ENCODE measurements at places on chromosomes 11 and 22.

DNA sequence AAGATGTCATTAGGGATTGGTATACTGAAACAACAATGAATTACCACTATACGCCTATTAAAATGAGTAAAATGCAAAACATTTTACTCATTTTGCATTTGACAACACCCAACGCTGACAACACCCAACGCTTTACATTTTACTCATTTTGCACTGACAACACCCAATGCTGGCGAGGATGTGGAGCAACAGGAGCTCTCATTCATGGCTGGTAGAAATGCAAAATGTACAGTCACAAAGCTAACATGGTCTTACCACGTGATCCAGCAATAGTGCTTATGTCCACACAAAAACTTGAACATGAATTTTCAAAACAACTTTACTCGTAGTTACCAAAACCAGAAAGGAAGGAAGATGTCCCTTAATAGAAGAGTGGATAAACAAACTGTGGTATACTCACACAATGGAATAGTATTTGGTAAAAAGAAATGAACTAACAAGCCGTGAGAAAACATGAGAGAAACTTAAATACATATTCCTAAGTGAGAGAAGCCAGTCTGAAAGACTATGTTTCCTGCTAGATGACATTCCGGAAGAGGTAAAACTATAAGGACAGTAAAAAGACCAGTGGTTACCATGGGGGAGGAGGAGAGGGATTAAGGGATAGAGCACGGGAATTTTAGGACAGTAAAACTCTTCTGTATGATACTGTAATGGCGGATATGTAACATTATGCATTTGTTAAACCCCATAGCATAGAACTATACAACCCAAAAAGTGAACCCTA is 11.4 kb upstream of the MSANTD2 start:
- no peak for DNase-seq

DNA sequence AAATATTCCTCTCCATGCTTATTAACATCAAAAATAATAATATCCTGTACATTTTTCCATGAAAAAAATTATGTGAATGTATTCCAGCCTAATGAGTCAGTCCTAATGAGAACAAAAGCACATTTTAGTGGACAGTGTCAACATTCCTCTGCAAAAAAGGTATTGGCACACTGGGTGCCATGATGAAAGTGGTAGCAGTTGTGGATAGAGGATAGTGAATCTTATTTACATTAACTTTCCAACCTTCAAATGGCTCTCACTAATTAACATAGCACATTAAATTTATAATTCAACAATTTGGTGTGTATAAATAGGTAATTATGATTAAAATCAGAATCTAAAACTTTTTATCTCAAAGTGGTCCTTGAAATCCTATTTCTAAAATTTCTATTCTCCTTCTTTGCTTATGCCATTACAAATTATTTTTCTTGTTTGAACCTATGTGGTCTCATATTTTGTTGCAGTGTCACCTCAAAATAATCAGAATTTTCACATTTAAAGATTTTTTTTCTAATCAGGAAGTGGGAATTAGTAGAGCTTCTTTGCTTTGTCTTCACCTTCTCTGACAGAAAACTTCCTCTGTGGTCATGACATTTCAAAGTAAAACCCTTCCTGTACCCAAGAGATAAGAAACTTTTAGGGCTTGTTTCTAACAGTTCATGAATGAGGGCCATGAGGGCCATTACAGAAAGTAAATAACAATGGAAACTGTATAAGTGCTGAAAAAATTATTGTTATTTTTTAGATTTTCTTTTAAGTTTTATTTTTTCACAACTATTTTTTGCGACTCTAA is 18.7 kb downstream of the SOX6 start:
- DNase-seq: no peak

GRCh38 chr11:113563766-113564526 is 88.7 kb upstream of the DRD2 start:
- no peak for DNase-seq

DNA sequence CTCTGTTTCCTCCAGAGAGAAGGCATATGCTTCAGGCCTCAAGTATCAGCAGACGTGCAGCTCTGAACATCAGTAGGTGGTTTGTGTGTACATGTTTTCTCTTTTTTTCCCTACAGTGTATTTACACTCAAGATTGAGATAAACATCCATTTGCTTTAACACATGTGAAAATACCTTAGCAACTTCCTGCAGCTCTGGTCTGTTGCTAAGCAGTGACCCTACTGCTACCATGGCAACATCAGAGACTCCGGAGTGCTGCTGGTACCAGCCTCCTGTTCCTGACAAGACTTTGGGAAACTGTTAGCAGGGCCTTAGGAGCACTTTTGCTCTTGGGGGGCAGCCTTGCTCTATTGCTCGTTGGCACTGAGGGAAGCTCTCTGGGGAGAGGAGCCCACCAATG is 221.2 kb upstream of the PLET1 start:
- no peak for DNase-seq

DNA sequence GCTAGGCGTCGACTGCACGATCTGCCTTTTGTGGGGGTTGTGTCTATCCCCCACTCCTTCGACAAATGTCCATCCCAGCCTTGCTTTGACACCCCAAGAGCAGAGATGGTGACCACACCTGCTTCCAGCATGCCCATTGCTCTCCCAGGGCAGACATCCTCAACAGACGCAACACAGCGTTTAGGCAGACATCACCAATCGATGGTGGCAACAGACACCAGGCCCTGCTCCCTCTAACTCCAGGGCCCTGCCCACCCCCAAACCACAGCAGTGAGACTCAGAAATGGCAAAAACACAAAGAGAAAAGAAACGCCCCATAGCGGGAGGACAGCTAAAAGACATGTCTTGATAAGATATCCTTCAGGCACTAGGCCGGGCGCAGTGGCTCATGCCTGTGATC is 150.9 kb downstream of the CRYBB2 start:
- DNase-seq: no peak

DNA sequence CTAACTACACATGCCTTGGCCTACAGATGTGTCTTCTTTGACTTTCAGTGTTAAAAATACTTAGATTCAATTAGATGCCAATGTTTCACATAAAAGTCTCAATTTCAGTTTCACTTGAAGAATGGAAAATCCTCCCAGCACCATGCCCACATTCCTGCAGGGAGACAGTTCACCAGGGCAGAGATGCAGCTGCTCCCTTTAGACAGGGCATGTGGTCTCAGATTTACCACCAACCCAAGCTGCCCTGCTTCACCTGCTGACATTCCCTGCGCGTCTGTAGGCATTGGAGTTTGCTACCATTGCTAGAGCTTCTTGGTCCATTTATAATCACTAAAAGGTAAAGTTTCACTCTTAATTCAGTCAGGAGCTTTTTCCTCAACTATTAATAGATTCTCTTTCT is 113.9 kb downstream of the ARFGAP2 start:
- no peak for DNase-seq

DNA sequence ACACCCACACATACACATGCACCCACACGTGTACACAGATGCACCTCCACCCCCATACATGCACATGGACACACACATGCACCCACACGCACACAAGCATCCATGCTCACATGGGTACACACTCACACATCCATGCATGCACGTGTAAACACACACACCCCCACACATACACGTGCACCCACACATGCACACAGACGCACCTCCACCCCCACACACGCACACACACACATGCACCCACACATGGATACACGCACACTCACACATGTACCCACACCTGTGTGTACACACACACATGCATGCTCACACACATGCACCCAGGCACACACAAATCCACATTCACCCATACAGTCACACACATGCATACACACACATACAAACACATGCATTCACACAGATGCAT is 24.5 kb downstream of the CDPF1 start:
- DNase-seq: no peak

DNA sequence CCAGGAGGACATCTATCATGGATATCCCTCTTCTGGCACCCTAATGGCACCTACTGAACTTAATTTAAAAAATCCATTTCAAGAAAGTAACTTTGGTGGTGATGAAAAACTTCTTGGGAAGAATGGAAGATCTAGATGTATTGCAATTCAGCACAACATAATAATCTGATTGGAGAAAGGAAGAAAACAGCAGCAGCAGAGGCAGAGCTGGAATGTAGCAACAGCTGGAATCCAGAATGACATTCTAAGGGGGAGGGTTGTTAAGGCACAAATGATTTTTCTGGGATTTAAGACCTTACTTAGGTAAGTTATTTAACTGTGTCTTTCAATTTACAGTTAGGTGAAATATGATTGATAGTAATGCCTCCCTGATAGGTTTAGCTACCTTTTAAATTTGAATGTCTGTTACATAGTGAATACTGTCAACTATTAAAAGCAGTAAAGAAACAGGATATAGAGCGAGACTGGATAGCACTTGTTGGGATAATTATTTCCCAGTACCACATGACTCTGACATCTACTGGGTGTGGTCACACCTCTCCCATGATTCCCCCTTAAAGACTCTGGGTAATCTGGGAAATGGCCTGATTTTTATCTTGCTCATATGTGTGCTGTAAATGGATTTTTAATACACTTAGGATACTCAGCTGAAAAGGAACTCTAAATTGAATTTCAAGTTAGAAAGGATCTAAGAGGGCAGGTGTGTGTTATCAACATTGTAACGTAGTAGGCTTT is 11.7 kb downstream of the CAPRIN1 start:
- no peak for DNase-seq

Data from amniotic stem cell (primary cell).